ENCODE measurements at places on chromosomes 7 and 10. TPM values are rescaled to one million over a fixed set of nuclear protein-coding genes. Genes with fewer than 3 reads are reported as not detected.

GRCh38 chr7:7119729-7120128 is 62.6 kb upstream of the C1GALT1 start:
- no peak for DNase-seq

The BAMBI gene
- 11.4 TPM for total RNA-seq

DNA sequence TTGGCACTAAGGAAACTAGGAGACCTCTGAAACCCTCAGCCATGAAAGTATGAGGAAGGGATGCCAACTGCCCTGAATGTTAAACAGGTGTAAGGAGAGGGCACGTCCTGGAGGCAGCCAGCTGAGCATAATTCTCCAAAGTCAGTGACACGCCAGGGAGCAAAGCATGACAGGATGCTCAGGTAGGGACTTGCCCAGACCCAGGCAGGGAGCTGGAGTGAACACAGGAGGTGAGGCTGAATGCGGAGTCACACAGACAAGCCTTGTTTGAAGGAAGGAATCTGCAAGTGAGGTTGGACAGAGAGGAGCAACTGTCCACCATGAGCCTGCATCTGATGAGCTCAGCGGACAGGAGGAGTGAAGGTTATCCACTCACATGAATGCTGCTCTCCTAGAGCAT is 41.5 kb downstream of the KLRG2 start:
- no peak for DNase-seq

- DNase-seq = no peak
Measured at GRCh38 chr7:36597090-36597773, 127.1 kb downstream of the AOAH start.

The WDFY4 gene
- 7.5 TPM for total RNA-seq

The RARRES2 gene
- 200 TPM for total RNA-seq

- DNase-seq = no peak
Measured at GRCh38 chr10:95501203-95502094, 59.7 kb downstream of the SORBS1 start.

The ADCY1 gene
- 4.8 TPM for total RNA-seq

DNA sequence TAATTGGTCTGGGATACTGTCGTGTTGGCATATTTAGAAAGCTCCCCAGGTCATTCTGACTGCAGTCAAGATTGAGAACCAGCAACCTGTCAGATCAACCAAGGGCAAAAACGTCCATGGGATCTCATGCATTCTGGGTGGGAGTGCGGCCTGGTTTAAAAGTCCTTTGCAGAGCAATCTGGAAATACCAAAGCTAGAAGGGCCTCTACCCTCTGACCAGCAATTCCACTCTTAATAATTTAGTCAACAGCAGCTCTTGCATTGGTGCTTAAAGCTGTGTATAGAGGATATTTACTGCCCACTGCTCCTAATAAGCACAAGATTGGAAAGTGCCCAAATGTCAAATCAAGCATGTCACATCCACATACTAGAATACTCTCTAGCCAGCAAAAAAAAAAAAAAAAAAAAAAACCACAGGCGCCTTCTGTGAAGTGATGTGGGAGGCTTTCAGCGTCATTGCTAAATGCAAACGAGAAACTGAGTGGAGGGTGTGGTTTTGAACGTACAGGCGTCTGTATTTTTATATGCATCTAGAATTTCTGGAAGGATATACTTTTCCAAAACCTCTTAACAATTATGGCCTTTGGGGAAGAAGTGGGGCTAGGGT is 44.8 kb upstream of the HSPA12A start:
- no peak for DNase-seq

DNA sequence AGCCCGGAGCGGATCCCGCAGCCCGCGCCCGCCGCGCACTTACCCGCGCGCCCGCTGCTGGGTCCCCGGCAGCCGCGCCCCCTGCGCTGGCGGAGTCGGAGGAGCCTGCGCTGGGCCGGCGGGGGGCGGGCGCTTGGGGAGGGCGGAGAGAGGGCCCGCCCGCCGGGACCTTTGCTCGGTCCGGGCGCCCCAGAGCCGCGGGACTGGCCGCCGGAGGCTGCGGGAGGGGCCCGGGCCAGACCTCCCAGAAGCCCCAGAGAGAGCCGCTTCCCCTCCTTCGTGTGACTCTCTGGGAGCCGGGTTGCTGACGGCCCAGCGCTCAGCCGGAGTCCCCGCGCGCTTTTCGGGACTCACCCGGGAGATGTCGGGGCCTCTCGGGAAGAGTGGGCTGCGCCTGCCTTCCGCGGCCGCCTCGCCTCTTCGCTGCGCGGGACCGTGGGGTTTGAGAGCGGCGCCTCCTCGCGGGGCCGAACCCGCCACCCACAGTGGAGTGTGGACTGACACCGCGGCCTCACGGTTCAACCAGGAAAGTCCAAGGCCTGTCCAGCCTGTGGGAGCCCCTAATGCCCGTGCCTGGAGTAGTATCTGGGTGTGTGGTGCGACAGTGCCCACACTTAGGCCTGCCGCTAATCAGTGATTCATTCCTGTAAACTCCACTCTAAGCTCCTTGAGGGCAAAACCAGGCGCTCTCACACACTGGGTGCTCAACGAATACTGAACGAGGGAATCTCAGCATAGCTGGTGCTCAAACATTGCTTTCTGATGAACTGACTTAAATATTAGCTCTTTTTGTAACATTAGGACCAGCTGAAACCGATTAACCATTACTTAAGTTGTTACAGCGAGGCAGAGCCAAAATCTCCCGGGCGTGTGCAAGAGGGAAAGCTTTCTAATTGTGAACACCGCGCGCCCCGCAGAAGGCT is at the start of gene GSDME:
TSS of gene GSDME (minus strand) at position 112 of the 923 bp plus-strand sequence. CDS start 7,690 bp downstream, outside the sequence.
- DNase-seq = no peak

The AGK gene
- 19.6 TPM for total RNA-seq
